Right cardiac atrium (tissue), 5 donors: ENCODE measurements at places on chromosomes 7 and 10. TPM values are rescaled to one million over a fixed set of nuclear protein-coding genes. Genes with fewer than 3 reads are reported as not detected.
A peak's percentile ranks its signal among the peaks of the same experiment; 100 is the strongest.

Gene HKDC1
- not detected for total RNA-seq

DNA sequence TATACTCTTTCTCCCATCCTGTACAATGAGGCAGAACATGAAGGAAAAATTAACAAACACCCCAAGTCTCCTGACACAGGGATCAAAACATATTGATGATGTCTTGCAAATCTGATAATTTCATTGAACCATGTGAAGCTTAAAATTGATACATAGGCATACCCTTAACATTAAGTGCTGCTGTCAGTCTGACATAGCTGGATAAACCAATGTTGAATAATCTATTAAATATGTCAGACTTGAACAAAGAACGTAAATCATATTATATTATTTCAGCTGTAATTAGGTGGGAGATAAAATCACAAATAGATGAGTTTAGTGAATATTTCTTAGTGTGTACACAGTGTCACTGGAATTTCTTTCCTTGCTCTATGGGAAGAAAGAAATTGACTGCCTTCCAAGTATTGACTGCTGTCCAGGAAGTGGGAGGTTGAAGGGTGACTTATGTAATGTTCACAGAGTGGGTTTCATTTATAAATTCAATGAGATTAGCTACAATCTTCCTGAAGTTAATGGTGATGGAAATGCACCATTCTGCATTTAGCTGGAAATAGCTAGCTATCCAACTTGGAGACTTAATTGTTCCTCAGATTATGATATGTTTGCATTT lies 170.8 kb downstream of the AUTS2 start:
- no peak for DNase-seq

Gene CNOT4
- 33.1 TPM for total RNA-seq

- DNase-seq, result no peak
These were observed 39.0 kb downstream of the AP5Z1 start for GRCh38 chr7:4814433-4814832.

GRCh38 chr10:96359616-96360015 lies 814 bp upstream of the OPALIN start:
- no peak for DNase-seq

DNA sequence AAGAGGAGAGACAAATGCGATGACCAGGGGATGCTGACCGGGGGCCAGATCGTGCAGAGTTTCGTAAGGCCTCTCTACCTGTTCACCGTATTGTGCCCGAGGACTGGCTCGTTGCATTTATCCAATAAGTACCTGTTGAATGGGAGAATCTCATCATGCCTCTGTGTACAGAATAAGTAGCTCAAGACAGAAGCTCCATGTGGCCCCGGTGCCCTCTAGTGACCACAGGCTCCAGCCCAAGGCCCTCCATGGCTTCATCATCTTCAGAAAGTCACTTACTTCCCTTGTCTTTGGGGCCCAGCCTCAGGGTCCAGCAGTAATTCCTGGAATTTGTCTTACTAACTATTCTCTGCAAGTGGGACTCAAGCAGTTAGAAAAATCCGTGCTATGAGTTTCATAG lies 151.0 kb downstream of the CHN2 start:
- peak; percentile 68 for DNase-seq

GRCh38 chr7:119903085-119903484 lies 369.9 kb upstream of the KCND2 start:
- no peak for DNase-seq

GRCh38 chr10:59082249-59082648 lies 94.2 kb upstream of the PHYHIPL start:
- no peak for DNase-seq

Gene FKBP6
- total RNA-seq, result not detected

GRCh38 chr7:83655951-83656556 lies 7.1 kb upstream of the SEMA3E start:
- DNase-seq, result no peak

GRCh38 chr10:4279655-4280054 lies 494.6 kb upstream of the KLF6 start:
- no peak for DNase-seq

- DNase-seq, result peak; percentile 78
These were observed 183.1 kb downstream of the TAX1BP1 start for GRCh38 chr7:27922907-27923641.

Gene MPP7
- 18.1 TPM for total RNA-seq

Gene ANKRD1
- 2,468 TPM for total RNA-seq

DNA sequence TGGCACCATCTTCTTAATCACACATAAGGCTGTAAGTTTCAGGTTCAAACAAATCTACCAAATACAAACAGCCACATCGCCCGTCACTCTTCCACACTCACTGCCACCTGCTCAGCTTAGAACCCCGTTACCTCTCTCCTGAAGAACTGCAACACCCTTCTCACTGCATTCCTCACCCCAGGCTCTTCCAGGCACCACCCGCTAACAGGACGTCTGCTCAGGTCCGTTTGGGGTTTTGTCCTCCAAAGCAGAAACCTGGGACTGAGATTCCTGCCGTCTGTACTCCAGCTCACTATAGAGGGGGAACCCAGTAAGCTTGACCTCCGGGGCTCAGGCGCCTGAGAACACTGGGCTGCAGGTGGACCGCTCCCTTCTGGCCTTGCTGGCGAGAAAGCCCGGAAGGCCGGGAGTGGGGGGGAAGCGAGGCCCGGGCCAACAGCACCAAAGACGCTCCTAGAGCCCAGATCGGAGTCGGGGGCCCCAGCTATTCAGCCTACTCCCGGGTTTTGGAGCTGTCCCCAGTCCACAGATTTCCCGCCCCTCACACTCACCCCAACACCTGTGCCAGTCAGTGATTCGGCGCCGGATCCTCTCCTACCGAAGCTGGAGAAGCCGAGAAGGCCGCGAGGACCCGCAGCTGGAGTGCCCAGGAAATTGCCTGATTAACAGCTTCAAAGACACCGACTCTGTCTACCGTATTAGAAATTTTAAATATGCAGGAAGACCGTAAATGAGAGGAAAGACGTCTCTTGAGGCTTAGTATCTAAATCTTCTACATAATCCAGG lies at the start of gene AP3M1:
AP3M1 (minus strand) TSS at position 625 of the 786 bp plus-strand sequence. CDS start 12,449 bp downstream, outside the sequence.
- DNase-seq, result peak; percentile 90

GRCh38 chr10:3516234-3516922 lies 268.6 kb downstream of the KLF6 start:
- no peak for DNase-seq

DNA sequence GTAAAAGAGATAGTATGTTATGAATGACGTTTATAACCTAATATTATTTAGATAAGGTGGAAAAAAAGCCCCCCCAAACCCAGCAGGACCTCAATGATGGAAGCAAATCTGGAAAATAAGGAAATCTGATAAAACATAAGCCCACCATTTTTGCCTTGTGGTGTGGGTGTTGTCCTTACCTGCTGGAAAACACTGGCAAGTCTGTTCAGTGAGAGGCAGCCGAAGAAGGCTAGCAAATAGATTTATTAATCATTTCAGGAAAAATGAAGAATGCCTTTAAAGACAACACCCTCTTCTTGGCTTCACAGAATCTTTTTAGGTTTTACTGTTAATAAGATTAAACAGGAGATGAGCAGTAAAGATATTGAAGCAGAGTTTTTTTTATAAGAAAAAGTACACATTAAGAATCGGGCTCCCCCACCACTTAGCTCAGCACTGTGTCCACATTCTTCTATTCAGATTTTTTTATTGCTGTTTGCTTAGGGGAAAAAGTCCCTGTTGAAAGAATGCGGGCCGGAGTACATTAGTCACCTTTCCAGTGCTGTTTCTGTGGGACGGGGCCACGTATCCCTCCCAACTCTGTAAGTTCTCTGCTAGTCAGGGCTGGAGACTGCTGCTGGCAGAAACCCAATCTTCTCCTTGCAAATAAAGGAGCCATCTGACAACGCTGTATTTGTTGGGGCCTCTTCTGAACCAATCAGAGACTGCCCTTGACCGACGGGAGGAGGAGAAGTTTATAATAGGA lies 104.1 kb downstream of the EVX1 start:
- peak; percentile 58 for DNase-seq

Gene AKR1C8
- 0.63 TPM for total RNA-seq

GRCh38 chr7:84780158-84781124 lies 406.4 kb downstream of the SEMA3D start:
- peak; percentile 5 for DNase-seq

DNA sequence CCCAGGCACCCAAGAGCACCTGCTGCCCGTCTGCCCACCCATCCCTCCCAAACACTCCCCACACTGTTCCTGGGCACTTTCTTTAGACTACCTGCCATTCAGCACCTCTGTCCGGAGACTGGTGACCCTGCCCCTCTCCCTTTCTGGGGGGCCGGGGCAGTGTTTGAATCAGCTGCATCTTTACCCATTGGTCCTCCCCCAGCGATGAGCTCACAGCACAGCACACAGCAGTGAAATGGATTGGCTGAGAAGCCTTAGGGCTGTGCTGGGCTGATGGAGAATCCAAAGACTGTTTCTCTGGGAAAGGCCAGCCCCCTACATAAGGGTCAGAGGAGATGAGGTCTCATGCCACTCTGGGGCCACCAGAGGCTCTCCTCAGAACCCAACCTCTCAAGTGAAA lies 40.2 kb downstream of the VWA2 start:
- no peak for DNase-seq

DNA sequence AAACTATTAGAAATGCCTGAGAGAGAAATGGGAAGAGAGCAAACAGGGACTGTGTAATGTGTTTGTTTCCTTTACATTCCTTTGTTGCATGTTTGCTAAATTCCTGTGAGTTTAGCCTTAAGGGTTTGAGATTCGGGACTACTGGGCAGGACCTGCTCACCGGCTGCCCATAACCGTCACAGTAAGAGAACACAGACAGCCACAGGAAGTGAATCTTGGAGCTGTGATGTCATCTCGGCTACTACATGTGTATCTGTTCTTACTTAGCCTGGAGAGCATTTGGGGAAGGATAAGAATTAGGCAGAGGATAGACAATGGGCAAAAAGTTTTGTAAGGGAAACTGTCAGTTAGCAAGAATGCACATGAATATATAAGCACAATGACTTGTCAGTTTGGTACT lies 485.1 kb upstream of the KLF6 start:
- DNase-seq, result no peak

- DNase-seq, result no peak
These were observed 45.3 kb upstream of the MALRD1 start for GRCh38 chr10:19003341-19003740.

DNA sequence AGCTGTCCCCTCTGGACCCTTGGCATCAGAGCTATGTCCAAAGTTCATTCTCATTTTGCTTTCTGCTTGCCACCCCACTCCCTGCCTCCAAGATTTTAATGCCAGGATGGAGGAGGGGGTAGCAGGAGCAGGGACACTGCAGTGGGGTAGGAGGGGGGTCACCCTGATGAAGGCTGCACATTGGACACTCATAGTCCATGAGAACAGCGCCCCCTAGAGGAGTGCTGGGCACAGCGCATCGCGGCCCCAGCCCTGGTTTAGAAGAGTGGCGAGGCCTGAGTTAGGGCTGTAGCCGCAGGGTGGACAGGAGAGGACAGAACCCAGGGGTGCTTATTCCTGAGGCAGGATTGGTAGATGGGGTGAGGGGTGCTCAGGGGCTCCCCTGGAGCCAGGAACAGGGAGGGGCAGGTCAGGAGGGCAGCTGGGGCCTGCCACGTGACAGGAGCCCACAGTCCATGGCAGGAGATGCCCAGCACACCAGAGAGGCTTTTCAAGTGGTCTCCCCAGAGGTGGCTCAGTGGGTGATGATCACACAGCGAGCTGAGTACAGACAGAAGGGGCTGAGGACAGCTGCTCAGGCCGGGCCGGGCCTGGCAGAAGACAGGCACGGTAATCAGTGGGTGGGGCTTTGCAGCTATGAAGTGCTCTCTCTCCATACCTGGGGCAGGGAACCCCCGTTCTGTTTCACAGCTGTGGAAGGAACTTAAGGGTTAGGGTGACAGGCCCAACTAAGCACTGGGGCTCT lies 71.4 kb downstream of the NEURL1 start:
- DNase-seq, result peak; percentile 25

- DNase-seq, result no peak
These were observed 27.2 kb downstream of the SCD start for GRCh38 chr10:100374200-100374655.

- DNase-seq, result no peak
These were observed 8.1 kb upstream of the POLD2 start for GRCh38 chr7:44131173-44132029.

- DNase-seq, result no peak
These were observed 65.6 kb upstream of the PDLIM1 start for GRCh38 chr10:95356190-95356955.

DNA sequence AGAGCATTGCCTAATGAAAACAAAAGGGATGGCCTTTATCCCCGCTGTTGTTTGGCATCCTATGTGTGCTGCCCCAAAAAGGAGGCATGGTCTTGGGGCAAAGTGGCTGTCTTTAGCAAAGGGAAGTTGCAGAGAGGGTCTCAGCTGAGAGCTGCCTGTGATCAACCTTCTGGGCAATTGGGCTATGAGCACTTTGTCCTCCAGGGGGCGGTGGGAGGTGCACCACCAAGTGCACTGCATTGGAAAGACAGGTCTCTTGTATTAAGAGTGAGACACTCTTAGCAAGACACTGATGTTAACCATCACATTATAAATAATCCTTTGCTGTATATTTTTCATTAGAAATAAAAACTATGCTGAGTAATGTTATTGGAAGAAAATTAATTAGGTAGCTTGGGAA lies 314.8 kb downstream of the POM121L12 start:
- DNase-seq, result peak; percentile 63

Gene PBLD
- total RNA-seq, result 5.5 TPM

Gene HOXA3
- total RNA-seq, result 0.35 TPM

DNA sequence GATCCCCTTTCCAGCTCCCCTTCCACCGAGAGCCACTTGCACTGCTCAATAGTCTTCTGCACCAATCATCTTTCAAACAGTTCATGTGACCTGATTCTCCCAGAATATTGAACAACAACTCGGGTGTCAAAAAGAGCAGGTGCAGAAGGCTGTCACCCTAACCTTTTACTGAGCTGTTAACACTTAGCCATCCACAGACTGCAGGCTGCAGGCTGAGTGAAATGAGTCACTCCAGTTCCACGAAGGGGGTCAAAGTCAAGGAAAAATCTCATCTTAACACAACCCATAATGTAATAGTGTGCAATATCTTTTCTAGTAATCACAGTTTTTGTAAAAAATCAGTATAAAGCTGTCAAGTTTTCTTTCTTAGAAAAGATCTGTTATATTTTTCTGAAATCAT lies 63.1 kb downstream of the MTPAP start:
- no peak for DNase-seq

Gene CCL24
- not detected for total RNA-seq

DNA sequence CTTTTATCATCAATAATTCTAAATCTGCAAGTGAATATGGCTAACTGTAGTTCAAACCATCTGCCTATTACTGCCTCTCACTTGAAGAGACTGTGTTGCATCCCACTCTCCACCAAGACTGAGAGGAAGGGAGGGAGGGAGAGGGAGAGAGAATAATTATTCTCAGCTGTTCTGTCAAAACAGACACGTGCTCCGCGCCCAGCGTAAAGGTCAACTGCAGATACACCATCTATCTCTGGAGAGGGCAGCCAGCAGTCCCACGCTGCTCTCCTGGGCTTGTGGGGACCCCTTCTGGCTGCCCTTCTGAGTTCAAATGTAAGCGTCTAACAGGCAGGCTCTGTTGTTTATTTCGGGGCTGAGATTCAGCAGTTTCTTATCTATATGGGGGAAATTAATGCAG lies 625.5 kb upstream of the GALNT17 start:
- no peak for DNase-seq

Gene CCDC172
- total RNA-seq, result not detected

DNA sequence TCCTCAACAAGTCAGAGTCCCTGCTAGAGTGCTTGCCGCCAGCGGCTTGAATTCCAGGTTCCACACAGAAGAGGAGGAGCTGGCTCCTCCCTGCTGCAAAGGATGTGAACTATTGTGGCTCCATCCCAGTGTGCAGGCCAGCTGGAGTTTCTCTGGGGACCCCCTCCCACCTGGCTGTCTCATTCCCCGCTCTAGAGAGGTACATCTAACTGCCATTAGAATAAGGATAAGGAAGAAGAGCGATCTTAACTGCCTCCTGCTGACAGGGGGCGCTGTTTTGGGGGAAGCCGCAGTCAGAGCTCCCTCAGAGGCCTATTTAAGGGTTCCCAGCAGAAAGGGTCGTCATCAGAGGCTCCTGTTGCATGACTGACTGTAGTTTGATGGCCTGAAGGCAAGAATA lies 40.8 kb upstream of the HECW1 start:
- DNase-seq, result no peak
